Hepatocyte (in vitro differentiated cells): ENCODE measurements at places on chromosomes 3 and 15. TPM values are rescaled to one million over a fixed set of nuclear protein-coding genes. Genes with fewer than 3 reads are reported as not detected.
A peak's percentile ranks its signal among the peaks of the same experiment; 100 is the strongest.

The XIRP1 gene
- 1.4 TPM in 1 of 2 replicates, not detected in the other for polyA plus RNA-seq

The JAGN1 gene
- polyA plus RNA-seq, result 70.2 and 83.5 TPM in 2 replicates

The ATP10A gene
- 0.75 and 0.94 TPM in 2 replicates for polyA plus RNA-seq

The RPL4 gene
- polyA plus RNA-seq, result 698 and 758 TPM in 2 replicates

The MKRN3 gene
- not detected in 2 replicates for polyA plus RNA-seq

The ATRIP gene
- 4.3 and 6.7 TPM in 2 replicates for polyA plus RNA-seq

The CSPG5 gene
- polyA plus RNA-seq, result 0.32 and 0.34 TPM in 2 replicates

- DNase-seq, result no peak
Observed at GRCh38 chr15:32981536-32981935, 213.0 kb downstream of the FMN1 start.

DNA sequence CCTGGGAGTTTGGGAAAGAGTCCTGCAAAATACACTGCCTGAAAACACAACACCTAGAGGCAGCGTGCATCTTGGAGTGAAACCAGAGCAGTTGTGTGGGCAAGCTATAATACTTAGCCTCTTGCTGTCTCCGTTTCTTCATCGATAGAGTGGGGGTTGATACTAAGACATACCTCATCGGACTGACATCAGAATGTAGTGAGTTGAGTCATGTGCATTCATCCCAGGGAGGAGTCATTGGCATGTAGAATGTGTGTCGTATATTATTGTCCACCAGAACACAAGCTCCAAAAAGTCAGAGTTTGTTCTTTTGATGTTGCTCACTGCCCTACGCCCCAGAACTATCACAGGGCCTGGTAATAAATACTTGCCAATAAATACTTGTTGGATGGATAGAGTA lies 4.3 kb downstream of the SNTN start:
- no peak for DNase-seq

DNA sequence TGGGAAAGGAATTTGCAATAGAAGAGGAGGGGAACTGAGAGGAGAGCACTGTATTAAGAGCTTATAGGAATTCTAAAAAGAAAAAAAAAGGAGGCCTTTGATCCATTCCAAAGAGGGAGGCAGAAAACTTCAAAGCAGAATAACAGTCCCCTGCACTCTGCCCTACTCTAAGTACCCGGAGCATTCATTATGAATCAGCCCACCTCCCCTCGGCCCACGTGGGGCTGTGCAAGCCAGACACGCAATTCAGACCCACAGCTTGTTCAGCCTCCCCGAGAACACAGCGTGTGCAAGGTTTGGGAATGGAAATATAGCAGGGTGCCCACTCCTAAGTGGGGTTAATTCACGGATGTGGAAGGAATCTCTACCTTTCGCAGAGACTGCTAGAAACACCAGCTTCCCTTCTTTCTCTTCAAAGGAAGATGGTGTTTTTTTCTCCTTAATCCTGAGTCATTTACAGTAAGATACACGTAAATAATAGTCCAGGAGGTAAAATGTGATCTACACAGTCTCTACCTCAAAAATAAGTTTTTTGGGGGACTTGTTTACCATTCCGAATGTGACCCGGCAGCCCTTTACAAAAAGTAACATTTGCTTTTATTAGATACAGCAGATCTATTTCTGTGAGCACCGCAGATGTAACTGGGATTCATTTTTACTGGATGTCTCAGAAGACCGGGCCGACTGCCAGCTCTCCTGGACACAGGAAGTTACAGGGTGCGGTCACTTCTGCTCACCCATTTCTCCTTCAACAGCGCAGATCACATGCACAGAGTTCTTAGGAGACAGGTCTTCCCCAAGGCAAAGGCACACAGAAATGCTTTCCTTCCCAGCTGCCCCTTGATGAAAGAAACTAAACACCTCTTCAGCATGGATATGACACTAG lies 768.5 kb upstream of the CFAP20DC start:
- DNase-seq, result peak; percentile 52

GRCh38 chr3:193788189-193788991 lies 195.4 kb downstream of the OPA1 start:
- peak; percentile 87 for DNase-seq

DNA sequence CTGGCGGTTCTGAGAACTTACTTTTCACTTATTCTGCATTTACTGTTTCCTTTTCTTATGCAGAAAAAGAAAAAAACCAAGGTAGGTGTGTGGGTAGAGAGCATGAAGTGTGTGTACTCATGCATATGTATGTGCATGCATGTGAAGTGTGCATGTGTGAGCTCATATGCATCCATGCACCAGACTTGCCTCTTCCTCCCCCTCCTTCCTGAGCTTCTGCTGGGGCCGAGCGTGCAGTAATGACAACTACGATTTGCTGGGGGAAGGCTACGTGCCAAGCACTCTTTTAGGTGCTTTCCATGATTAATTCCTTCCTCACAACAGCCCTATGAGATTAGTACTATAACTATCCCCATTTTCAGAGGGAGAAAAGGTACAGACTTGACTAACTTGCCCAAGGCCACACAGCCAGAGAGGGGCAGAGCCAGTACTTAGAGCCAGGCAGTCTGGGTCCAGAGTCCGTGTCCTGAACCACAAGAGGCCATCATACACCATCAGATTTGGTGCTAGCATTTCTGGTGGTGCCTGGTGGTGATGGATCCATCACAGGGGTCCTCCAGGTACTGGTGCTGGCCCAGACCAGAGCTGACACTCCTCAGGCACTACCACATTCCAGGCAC lies 46.7 kb downstream of the CAPN3 start:
- no peak for DNase-seq

GRCh38 chr3:121995161-121996137 lies 26.6 kb downstream of the ILDR1 start:
- DNase-seq, result peak; percentile 80

GRCh38 chr3:10707400-10708215 lies 108.4 kb upstream of the SLC6A11 start:
- no peak for DNase-seq

GRCh38 chr3:41674449-41674848 lies 287.5 kb downstream of the ULK4 start:
- no peak for DNase-seq

- peak; percentile 35 for DNase-seq
Observed at GRCh38 chr3:27943106-27943505, 221.0 kb upstream of the EOMES start.

DNA sequence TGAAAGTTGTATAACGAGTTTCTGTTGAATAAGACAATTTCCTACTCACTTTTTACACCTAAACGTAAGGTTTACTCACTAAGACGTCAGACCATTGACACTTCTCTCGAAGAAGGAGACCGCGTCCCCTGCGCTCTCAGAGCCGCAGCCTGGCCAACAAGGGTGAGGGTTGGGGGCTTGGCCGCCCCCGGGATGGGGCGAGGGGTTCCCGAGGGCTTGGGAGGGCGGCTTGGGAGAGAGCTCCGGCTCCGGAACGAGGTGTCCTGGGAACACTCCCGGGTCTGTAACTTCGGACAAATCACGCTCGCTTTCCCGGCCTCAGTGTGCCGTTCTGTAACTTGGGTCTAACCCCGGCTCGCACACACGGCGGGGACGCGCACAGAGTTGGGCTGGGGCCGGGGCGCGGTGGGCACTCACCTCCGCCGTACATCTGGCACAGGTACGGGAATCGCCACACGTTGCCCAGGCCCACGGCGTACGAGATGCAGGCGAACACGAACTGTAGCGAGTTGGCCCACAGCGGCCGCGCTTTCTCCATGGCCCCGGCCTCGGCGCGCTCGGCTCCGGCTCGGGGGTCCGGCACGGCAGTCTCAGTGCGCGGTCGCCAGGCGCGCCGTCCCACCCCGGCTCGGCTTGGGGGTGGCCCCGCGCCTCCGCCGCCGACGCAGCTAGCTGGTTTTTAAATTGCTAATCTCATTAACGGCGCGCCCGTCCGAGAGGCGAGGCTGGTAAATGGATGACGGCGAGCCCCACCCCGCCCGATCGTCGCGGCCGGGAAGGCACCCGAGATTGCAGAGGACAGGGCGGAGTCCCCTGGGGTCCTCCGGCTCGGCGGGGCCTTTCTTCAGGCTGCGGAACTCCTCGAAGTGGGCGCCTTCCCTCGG lies at the start of gene SLC6A20:
Gene SLC6A20, minus strand, starts transcription at position 655 of the 884 bp plus-strand sequence. Its CDS starts 117 bp downstream, at position 538.
- peak; percentile 67 for DNase-seq

DNA sequence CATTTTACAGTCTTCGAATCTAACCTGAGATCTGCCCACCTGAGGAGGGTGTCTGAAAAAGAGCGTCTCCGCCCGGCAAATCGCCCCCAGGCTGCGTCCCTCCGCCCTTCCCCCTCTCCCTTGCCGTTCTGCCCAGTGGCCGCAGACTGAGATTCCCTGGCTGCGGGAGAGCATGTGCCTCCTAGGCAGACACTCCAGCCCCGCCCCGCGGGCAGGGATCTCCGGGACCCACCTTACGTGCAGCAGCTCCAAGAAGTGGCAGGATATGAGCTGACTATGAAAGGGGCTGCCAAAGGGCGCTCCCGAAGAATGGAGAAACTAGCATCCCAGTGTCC lies 2.7 kb upstream of the WNT5A start:
- DNase-seq, result peak; percentile 68

GRCh38 chr3:184812662-184813042 lies 686 bp downstream of the VPS8 start:
- peak; percentile 46 for DNase-seq
